Stimulated activated CD4-positive, alpha-beta T cell treated with anti-CD3 and anti-CD28 coated beads, Interleukin-2, amount 100 ng/mL, for 48 hours (primary cell): ENCODE measurements at places on chromosomes 16 and 17.

- no peak for DNase-seq
These were observed 5.0 kb downstream of the CTF1 start for GRCh38 chr16:30901201-30902028.

DNA sequence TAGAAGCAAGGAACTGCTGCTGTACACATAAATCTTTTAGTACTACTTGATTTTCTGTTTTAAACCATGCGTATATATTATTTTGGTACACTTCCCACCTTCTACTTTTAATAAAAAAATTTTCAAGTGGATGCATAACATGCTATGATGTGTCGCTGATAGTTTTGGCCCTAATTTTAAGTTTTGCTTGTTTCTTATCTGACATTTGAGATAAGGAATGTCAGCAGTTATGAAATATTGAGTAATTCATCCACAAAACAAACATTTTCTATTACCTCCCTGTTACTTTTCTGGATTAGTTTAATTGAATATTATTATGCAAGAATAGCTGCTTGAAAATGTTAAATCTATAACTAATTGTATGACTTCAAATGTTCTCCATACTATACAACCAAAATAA lies 35.8 kb downstream of the N4BP1 start:
- no peak for DNase-seq

- DNase-seq: peak; percentile 47
These were observed 54.6 kb downstream of the ABCC12 start for GRCh38 chr16:48101069-48101674.

DNA sequence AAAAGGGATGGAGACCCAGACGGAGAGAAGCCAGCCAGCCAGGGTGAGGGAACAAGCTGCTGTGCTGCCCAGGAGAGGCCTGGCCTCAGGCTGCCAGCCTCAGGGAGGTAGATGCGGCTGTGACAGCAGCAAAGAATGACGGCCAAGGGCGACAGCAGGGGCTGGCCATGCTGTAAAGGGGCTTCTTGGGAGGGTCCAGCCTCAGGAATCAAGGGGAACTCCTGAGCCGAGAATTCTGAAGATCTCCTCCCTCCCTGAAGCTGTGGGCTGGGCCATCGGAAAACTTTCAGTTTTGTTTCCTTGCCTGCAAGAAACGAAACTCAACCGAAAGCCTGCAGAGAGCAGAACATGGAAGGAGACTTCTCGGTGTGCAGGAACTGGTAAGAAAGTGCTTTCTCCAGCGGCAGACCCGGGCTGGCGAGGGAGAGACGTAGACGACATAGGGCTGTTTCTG lies at the start of gene XAF1:
TSS of gene XAF1 (plus strand) at position 316 of the 454 bp plus-strand sequence. CDS start at position 349, 33 bp downstream.
- peak; percentile 39 for DNase-seq

DNA sequence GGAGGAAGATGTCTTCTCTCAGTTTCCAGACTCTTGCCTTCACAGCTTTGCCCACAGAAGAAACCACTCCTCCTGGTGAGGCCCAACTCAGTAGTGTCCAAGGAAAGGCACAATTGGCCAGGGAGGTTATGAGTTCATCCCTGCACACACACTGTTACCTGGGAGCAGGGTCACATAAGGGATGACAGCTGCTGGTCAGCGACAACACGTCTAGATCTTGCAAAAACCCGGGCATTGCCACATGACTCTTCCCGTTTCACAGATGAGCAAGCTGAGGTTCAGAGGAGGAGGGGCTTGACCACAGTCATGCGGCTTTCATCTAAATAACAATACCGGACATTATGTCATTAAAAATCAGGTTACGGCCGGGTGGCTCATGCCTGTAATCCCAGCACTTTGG lies 186.0 kb downstream of the COPRS start:
- DNase-seq: no peak

DNA sequence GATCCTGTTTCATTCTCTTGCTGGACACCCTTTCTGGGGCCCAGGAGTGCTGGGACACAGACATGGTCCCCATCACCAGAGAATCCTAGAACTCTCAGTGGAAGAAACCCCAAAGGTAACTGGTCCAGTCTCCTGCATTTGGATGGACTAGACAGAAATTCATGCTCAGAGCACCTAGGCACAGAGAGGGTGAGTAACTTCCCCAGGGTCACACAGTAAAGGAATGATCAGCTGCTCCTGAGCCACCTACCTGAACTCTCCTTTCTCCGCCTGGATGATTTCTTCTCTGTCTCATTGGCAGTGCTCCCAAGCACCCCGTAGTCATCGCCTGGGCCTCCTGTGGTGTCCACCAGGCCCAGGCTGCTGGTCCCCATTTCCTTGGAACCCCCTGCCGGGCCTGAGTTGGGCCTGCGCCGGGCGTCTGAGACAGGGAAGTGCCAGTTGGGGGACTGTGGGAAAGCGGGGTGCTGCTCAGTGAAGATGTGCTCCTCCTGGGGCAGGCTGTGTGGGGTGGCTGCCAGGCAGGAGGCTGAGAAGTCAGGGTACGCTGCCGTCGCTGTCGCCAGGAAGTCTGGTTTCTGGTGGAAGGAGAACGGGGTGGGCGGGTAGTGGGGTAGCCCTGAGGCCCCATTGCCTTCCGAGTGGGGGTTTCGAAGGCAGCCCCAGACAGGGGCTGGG lies 767 bp downstream of the MEOX1 start:
- no peak for DNase-seq

GRCh38 chr16:89422527-89422904 lies 67.8 kb downstream of the ANKRD11 start:
- DNase-seq: peak; percentile 36

- DNase-seq: no peak
These were observed 16.2 kb upstream of the FOXF1 start for GRCh38 chr16:86494039-86494564.

GRCh38 chr16:29745853-29746345 lies at the start of gene C16orf54:
TSS of gene C16orf54 (minus strand) at chr16:29745990. CDS start at chr16:29744951, 1,039 bp downstream.
- peak; percentile 76 for DNase-seq

GRCh38 chr17:54967621-54968261 lies 713 bp downstream of the COX11 start:
- no peak for DNase-seq

DNA sequence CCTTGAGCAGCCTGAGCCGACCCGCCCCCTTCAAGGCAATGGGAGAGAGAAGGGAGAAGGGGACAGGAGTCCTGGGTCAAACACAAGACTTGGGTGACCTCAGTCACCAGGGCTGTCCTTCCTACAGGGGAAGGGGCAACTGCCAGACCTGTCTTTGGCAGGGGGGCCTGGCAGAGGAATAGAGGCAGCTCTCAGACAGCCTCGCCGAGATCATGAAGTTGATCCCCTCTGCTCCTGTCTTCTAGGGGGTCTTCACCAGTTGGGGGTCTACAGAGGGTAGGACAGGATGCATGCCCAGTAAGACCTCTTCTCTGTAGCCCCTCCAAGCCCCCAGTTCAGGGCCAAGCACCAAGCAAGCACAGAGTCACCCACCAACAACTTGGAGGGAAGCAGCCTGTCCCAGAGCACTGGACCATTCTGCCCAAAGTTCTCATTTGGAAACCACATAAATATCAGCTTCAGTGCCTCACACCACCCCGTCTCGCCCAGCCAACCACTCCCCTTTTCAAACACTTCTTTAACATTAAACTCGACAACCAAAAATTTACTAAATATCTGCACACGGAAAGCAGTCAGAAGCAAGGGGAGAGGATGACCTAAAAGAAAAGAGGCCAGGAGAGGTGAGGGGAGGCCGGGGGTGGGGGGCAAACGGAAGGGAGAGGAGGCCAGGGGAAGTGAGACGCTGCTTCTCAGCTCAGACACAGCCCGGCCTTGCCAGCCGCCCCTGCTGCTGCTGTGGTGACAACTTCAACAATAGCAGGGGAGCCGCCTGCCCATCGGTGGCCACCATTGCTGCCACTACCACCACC lies 7.7 kb downstream of the DOK4 start:
- no peak for DNase-seq

- DNase-seq: no peak
These were observed 54.9 kb downstream of the SREBF1 start for GRCh38 chr17:17781591-17782496.

GRCh38 chr17:75498039-75498725 lies 17.2 kb downstream of the CASKIN2 start:
- DNase-seq: no peak

DNA sequence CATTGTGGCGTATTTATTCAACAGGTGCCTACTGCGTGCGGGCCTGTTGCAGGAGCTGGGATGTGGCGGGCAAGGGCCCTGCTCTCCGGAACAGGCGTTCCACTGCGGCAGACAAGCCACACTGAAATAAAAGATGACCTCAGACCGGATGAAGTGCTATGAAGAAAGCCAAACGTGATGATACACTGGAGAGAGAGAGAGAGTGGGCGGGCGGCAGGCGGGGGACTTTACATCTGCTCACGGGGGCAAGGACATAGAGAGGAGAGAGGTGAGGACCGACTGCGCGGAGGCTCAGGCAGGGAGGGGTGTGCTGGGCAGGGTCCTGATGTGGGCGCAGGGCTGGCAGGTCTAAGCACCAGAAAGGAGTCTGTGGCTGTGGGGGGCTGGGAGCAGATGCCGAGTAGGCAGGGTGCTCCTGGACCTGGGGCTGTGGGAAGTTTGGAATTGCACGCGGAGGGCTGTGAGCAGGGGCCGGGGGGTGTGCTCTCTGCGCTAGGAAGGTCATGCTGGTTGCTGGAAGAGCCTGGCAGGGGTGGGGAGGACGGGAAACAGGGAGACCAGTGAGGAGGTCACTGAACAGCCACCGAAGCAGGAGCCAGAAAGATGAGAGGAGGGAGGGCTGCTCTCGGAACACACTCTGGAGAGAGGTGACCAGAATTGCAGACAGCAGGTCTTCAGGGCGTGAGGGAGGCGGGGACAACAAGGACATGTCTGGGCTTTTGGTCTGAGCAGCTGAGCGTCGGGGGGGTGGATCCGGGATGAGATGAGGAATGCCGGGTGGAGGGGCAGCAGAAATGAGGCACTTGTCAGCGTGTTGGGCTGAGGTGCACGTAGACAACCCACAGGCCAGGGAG lies 9.9 kb downstream of the MXRA7 start:
- DNase-seq: no peak

DNA sequence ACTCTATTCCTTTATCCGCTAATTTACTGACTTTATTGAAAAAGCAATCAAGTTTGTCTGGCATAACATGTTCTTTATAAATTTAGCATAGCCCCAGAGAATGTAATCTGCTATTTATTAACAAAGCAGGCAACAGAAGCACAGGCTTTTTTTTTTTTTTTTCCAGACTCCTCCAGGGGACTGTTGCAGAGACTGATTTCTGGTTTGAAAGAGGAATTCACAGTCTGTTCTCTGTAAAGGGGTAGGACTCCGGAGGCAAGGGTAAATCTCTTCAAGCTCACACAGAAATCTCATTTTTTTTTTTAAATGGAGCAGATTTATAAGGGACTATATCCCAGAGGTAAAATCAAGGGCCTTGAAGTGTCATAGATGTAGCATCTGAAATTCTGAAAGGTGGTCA lies 1386.5 kb upstream of the CDH8 start:
- DNase-seq: no peak

GRCh38 chr17:8048236-8048635 lies 9.4 kb downstream of the ALOX15B start:
- no peak for DNase-seq

- no peak for DNase-seq
These were observed 199.5 kb downstream of the ZNF18 start for GRCh38 chr17:11797803-11798202.

DNA sequence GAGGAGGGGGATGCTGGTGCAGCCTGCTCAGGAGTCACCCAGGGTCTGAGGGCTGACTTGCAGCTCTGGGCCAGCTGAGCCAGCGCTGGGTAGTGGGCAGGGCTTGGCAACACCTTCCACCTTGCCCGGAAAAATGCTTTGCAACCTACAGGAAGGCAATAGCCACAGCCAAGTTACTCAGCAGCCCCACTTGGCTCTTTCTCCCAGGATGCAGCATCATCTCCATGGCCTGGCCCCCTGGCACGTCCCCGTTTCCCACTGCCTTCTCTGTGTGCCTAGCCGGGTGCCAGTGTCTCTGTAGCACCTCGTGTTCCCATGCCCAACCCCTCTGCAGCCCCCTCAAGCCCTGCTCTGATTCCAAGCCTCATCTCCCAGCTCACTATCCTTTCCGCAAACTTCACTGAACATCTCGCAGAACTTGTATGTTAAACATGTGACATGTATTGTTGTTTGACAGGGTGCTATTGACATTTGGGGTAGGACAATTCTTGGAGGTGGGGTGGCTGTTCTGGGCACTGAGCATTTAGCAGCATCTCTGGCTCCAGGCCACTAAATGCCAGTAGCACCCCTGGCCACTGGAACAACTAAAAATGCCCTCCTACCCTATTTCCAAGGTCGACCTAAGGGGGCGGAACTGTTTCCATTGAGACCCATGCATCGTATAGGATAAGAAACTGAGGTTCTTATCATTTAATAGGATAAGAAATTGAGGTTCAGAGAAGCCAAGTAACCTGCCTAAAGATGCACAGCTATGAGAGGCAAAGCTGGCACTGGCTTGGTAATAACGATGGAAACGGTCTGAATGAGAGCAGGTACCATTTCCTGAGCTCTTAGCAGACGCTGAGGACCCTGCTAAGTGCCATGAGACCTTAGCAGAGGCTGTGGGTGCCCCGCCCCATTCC lies 12.2 kb downstream of the DEXI start:
- no peak for DNase-seq

DNA sequence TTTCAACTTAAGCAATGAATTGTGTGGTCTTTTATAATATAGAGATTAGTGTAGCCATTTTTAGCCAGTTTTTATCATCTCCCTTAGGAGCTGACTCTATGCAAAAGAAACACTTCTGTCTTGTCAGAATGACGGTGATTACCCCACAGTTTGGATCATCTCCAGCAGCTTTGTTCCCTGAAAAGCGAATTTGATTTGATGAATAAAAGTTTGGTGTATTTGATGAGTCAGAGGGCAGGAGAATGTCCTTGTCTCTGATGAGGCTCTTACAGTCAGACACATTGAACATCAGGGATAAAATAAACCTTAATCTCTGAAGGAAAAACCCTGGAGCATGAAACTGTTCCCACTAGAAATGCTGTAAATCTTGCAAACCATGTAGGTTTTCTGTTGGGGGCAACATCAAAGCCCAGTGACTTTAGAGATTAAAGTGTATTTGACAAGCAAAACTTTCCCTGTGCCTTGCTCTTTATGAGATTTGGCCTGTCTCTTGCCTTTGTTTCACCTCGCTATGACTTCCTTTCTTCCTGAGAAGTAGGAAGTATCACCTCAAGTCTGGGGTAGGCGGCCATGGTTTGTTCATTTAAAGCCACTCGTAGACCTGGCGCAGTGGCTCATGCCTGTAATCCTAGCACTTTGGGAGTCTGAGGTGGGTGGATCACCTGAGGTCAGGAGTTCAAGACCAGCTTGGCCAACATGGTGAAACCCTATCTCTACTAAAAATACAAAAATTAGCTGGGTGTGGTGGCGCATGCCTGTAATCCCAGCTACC lies 209.3 kb downstream of the FTO start:
- no peak for DNase-seq

DNA sequence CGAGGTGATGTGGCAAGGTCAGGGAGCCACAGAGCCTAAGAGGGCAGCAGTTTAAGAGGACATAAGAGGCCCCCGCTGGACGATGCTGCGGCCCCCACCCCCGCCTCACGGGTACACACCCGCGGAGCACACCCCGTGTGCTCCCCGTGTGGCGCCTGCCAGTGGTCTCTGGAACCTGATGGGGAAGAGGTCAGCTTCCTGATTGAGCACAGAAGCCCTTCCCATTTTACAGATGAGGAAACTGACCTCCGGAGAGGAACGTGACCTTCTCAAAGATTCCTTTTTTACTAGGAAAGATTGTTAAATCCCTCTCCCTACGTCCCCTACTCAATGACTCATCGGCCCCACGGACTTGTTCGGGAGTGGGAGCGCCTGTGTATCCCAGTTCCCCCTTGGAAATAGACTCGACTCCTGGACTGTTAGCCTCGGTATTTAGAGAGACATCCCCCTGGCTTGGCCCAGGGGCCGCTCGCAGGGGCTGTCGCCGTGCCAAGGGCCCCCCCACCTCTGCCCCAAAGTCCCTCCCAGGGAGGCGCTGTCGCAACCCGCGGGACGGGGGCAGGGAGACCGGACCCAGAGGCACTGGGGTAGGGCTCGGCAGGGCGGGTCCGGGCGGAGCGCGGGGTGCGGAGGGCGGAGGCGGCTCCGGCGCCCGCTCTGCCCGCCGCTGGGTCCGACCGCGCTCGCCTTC lies at the start of gene ABCC3:
TSS of gene ABCC3 (plus strand) at position 658 of the 691 bp plus-strand sequence. CDS start 56 bp downstream, outside the sequence.
- no peak for DNase-seq
